SK-N-SH treated with all-trans-retinoic acid at 6 μM for 48 hours (cell line): ENCODE measurements at places on chromosomes 12 and 14.

GRCh38 chr12:64566122-64566521 is 44.2 kb upstream of the RASSF3 start:
- ATAC-seq, result peak; percentile 57; the same call in 2 of the 3 replicates

DNA sequence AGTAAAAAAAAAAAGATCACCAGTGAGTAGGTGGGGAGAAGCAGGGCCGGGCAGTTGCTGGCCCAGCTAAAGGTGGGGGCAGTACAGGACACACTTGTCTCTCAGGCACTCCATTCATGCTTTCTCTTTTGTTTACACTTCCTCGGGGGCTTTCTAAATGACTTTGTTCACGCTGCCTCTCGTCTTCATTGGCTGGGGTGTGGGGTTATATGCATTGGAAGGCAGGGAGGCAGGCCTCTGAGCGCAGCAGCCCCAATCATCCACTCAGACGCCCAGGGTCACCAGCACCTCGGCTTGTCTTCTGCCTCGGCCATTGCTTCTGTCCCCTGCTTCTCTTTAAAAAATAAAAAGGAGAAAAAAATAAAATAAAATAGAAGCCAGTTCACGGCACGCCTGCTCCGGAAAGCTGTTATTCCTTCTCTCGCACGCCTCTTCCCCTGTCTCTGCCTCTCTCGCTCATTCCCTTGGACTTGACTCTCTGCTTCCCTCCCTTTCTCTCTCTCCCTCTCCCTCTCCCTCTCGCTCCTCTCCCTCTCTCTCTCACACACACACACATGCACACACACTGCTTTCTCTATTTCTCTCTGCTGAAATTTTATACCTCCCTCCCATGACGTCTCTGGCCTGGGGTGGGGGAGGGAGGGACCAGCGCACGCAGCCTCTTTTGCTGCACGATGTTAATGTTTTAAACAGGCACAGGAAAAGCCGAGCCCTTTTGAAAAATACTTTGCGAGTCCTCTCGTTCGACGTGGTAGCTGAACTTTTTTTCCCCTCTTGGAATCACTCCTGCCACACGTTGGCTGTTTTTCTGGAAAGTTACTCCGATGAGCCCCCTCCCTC is at the start of gene TGFB3:
Gene TGFB3, minus strand, starts transcription at position 570 of the 840 bp plus-strand sequence. CDS start 1,102 bp downstream, outside the sequence.
- peak; percentile 70 for ATAC-seq

DNA sequence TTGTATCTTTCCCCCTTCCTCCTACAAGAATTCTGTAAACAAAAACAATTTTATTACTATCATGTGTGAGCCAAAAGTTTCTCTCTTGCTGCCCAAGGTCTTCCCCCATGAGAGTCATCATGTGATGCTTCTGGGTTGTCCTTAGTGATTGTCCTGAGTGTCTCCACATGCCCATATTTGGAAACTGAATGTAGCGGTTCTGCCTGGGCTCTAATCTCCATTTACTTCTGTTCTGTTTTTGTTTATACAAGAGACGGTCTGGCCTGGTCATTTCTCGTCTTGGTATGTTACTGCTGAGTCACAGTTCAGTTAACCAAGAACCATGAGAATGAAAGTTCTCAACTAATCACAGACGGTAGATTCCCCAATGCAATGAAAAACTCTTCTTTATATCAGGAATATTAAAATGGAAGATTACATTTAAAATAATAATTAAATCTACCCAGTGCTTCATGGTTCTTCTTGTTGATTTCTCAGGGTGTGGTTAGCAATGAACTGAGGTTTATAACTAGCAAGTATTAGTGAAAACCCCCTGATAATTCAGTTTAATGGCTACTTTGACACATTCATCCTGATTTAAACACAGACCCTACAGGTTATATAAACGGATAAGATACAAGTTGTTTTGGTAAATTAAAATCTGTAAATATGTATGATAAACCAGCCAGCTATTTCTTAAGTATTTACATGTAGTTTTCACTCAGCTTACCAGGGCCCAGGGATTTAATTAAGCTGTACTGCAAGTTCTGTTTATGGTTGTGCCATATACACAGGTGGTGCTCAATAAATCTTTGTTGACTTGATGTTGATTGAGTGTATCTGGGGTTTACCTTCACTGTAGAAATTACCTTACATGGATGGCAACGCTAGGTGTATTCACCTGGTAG is 81.1 kb downstream of the PELI2 start:
- no peak for ATAC-seq

DNA sequence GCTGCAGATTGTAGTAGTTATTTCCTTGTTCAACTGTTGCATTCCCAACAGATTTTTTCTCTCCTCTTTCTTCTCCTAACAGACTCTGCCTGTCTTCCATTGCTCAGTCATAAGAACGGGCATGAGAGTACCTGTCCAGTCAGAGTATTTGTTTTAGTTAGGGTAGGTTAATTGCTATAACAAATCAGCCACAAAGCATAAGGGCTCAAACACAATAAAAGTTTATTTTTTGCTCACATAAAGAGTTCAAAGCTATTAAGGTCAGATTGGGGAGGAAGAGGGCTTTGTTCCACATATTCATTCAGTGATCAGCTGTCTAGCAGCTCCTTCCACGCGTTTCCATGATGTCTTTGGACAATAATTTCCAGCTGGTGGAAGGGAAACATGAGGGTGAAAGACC is 92.8 kb upstream of the PLXNC1 start:
- ATAC-seq, result no peak

- peak; percentile 18; the same call in 1 of the 3 replicates for ATAC-seq
These were observed 57.2 kb upstream of the SCN8A start for GRCh38 chr12:51533799-51534198.
